ENCODE measurements at places on chromosomes 13 and 19.

- DNase-seq: no peak
These were observed 23.7 kb downstream of the NOSIP start for GRCh38 chr19:49556412-49557398.

- peak; percentile 70 for DNase-seq
These were observed 4.1 kb downstream of the IER2 start for GRCh38 chr19:13154241-13154778.

DNA sequence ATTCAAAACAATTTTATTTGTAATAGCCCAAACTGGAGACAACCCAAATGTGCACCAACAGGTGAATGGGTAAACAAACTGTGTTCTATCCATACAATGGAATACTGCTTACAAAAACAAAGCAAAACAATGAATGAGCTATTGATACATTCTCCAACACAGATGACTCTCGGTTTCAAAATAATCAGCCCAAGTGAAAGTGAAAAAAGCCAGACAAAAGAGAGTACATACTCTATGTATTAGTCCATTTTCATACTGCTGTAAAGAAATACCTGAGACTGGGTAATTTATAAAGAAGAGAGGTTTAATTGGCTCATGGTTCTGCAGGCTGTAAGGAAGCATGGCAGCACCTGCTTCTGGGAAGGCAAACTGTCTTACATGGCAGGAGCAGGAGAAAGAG, 65.2 kb upstream of the LRCH1 start:
- no peak for DNase-seq

GRCh38 chr19:3441089-3441985, 39.0 kb downstream of the SMIM24 start:
- DNase-seq: no peak

DNA sequence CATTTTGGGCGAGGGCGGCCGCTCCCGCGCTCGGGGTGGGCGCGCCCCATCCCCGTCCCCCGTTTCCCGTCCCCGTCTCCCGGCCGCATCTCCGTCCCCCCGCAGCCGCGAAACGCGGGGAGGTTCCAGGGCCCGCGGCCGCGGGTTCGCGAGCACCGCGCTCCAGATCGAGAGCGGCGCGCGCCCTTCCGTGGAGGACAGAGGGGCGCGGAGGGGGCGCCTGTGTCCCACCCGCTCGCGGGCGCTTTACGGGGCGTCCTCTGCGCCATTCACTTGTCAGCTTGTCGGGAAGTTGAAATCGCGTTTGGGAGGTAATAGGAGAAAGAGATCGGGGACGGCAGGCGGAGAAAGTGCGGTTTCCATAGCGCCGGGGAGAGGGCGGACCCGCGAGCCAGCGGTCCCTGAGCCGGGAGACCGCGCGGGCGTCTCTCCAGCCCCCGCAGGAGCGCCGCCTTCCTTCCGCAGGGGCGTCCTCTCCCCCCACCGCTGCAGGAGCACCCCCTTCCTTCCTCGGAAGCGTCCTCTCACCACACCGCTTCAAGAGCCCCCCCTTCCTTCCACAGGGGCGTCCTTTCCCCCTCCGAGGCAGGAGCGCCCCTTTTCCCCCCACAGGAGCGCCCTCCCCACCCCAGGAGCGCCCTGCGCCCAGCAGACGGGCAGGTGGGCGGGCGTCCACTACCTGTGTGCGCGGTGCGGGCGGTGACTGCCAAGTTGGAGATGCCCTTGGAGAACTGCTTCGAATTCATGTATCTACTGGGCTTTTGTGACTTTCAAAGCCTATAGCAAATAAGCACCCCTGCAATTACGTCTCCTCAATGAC, 962 bp upstream of the IRS2 start:
- peak; percentile 45 for DNase-seq

DNA sequence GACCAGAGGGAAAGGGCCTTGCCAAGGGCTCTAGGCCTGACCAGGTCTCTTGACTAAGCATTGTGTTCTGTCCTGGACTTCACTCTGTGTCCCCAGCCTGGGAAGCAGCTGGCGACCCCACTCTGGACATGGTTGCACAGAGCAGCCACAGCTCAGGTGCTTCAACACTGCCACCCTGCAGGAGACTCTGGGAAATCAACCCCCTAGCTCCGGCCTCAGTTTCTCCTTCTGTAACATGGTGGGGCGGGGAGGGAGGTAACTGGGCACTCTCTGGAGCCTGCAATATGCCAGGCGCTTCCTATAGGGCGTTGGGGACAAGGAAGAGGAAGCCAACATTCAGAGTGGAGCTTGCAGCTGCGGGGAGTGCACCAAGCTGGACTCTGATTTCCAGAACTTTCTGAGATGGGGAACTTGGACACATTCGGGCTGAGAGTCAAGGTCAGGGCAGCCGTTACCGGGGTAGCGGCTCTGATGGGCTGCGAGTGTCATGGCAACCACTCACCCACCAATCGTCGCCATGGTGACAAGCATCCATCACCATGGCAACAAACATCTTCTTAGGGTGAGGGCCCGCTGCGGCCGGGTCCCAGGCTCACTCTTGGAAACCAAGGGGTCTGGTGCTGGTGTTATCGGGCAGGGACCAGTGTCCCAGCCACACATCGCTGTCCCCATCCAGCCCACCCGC, 12.8 kb downstream of the F2RL3 start:
- DNase-seq: no peak

- no peak for DNase-seq
These were observed 23.5 kb downstream of the ZNF574 start for GRCh38 chr19:42099336-42099925.

DNA sequence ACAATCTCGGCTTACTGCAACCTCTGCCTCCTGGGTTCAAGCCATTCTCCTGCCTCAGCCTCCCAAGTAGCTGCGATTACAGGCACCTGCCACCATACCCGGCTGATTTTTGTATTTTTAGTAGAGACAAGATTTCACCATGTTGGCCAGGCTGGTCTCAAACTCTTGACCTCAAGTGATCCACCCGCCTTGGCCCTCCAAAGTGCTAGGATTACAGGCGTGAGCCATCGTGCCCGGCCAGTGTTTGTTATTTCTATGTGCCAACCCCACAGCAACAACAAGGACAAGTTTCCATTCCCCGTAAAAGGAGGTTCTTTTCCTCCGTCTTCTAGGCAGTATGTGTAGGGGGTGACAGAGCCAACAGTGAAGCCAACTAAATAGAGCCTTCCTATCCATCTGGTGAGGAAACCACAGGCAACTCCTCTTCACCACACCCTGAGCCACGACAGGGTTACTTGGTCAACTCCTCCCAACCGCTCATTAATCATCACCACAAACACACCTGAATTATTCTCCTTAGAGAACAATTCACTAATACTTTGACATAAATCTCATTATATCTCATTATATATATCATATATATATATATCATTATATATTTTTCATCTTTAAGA, 25.5 kb downstream of the FOXO1 start:
- no peak for DNase-seq

GRCh38 chr19:7575434-7576040, 20.1 kb upstream of the CAMSAP3 start:
- DNase-seq: no peak

DNA sequence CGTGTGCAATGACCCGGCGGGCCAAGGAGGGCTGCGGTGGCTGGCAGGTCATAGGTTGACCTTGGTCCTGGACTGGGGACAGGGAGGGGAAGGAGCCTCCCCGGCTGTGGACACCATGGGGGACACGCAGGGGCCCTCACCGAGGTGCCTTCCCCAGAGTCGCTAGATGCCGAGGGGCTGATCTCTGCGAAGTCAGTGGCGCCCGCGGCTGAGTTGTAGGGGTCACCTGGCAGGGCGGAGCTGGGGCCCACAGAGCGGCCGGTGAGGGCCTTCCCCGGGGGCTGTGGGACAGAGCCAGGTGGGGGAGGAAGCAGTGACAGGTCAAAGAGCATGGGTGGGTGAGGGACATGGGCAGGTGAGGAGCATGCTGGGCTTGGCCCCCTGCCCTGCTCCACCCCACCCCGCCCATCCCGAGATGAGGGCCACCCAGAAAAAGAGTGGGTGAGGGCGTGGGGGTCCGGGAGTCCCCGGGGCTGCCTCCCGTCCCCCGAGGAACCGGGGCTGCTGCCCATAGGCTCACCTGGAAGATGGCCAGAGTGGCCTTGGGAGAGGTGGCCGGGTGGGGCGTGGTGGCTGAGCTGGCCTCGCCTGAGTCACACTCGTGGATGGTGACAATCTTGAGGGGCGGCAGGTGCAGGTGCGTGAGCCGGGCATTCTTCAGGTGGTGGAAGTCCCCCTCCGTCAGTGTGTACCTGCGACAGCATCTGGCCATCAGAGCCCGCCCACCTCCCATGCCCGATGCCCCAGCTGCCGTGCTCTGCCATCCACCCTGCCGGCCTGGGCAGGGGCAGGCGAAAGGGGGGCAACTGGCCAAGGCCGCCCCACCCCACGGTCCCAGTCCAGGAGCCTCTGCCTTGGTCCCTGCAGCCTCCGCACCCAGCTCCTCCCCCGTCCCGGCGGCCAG, 3.5 kb downstream of the CBARP start:
- no peak for DNase-seq

- no peak for DNase-seq
These were observed 262.2 kb downstream of the KLF5 start for GRCh38 chr13:73321043-73321442.

GRCh38 chr19:16164222-16164890, 9.0 kb downstream of the CIB3 start:
- DNase-seq: no peak

GRCh38 chr13:23960566-23961156, 63.4 kb upstream of the C1QTNF9B start:
- no peak for DNase-seq

GRCh38 chr19:29404015-29404414, 121.8 kb upstream of the VSTM2B start:
- DNase-seq: no peak

GRCh38 chr13:23349161-23349897, 84.2 kb downstream of the SACS start:
- DNase-seq: no peak

DNA sequence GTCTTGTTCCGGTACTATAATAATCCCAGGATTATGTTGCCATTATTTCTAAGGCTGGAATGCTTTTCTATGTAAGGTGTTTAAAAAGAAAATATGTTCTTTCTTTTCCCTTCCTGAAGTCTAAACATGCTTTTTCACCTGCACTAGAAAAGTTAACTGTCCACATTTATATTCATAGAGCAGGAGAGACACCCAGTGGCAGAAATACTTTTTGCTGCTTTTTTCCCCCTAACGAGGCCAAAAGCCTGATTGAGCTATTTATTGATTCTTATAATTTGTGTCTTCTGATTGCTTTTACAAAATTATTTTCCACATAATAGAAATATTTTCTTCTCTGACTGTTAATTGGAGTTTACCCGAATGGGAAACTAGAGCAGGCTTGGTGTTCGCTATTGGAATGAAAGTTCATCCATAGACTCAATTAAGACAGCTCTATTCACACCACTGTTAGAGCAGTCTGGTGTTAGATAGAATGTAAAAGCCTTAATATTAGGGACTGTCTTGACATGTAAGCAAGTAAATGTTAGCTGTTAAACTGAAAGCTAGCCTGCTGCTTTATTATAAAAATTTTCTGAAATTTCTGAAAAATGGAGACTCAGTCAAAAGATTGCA, 15.8 kb downstream of the GPR180 start:
- no peak for DNase-seq

DNA sequence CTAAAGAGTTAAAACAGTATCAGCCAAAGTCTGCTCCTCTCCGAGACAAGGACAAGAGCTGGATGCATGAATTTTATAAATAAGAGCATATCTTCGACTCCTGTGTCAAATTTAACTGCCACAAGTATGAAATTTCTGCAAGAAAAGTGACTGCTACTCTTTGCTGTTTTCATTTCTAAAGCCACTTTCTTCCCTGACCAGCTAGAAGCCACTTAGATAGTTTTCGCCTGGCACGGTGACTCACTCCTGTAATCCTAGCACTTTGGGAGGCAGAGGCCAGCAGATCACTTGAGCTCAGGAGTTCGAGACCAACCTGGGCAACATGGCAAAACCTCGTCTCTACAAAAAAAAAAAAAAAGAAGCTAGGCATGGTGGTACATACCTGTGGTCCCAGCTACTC, 61.3 kb downstream of the ENOX1 start:
- DNase-seq: no peak

DNA sequence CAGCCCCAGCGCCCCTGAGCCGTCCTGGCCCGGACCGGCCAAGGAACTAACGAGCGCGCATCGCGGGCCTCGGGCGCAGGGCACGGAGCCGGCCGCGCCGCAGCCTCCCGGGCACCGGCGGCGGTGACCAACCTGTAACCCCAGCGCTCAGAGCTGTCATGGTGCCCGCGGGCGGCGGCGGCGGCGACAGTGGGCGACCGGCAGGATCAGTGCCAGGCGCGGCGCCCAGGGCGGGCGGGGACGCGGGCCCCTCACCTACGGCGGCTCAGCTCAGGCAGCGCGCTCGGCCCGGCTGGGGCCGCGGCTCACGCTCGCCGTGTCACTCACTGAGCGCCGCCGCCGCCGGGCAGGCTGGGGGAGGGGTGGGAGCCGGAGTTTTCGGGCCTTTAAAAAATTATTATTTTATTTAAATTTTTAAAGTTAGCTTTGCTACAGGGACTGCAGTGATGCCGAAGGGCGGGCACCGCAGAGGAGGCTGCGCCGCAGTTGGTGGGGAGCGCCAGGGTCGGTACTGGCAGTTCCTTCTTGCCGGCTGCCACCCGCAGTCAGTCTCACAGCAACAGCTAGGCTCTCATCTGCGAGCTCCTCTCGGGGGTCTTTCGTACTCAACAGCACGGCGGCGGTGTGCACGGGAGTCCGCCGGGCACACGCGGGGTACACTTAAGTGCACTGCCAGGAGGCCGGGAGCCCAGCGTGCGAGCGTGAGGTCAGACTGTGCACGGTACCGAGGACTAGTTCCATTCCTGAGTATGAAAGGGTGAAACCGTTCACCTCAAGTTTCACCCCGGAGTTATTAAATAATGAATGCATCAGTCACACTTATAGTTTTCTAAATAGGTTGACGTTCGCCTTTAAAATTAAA, at the start of gene NALCN:
Gene NALCN (minus strand): TSS at position 328 of the 862 bp plus-strand sequence. CDS start 17,382 bp downstream, outside the sequence.
- DNase-seq: no peak

GRCh38 chr19:44824761-44825160, 15.9 kb downstream of the BCAM start:
- DNase-seq: no peak

GRCh38 chr19:7010722-7011593, 10.3 kb downstream of the MBD3L2B start:
- no peak for DNase-seq

GRCh38 chr19:48632692-48633147, 4.5 kb downstream of the DBP start:
- DNase-seq: no peak

DNA sequence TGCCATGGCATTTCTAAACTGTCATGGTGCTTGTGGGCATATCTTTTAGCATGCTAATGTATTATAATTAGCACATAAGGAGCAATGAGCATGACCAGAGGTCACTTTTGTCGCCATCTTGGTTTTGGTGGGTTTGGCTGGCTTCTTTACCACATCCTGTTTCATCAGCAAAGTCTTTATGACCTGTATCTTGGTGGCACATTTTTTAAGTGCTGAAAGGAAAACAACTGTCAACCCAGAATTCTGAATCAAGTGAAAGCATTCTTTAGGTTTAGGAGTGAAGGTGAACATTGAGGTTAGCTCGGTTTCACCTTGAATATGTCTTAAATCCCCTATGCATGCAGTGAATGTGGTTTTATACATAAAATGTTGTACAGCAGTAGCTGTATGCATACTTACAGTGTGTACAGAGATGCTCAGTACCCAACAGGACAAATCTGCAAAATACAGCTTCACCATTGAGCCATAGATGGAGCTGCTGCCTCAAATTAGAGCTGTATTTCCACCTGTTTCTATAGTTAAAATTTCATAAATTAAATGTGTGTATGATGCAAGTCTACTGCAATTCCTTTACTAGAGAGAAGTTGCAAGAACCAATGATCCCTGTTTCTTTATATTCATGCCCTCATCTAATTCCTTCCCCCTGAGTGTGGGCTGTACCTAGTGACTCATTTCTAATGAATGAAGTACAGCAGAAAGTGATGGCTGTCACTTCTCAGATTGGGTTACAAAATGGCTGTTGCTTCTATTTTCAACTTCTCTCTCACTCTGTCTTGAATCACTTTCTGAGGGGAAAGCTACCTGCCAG, 25.2 kb upstream of the IGSF23 start:
- DNase-seq: no peak

Measured in activated CD4-positive, CD25-positive, alpha-beta regulatory T cell treated with anti-CD3 and anti-CD28 coated beads, Interleukin-2, amount 50 U/mL, for 72 hours (primary cell).